ENCODE measurements at places on chromosomes 12 and 14.

- DNase-seq: no peak
Measured at GRCh38 chr14:60645126-60645741, 4.0 kb downstream of the SIX1 start.

DNA sequence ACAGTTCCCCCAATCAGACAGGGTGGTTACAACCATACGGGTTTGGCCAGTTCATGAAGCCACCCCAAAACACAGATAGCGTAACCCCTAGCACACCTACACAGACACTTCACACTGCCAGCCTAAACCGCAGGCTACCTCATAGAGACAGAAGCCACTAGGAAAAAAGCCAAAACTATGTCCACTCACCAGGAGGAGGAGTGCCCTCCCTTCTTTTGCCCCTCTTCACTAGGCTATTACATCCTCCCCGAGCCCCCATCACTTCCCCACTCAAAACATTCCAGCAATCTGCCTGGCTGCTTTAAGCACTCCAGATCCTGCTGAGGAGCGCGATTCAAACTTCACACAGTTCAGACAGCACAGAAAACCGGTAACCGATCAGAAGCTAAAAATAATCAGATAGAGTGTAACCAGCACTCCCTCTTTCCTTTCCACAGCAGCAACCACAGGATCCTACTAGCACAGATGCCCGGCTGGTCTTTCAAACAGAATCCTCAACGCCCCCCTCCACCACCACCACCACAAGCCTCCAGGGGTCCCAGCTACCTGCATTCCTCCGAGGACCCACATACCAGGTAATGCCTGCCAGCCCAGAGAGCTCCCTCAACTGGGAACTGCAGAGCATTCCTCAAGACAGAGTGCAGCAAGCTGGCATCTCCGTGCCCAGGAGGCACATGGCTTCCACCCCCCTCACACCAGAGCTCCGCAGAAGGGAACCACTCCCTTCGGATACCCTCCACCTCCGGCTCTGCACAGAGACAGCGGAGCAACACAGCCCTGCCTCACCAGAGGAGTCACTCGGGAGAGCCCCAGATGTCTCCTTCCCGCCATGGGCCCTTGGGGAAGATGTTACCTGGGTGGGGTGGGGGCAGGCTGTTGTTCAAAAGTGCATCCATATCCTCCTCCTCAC is 1.5 kb downstream of the CHD4 start:
- no peak for DNase-seq

- DNase-seq: peak; percentile 16
Measured at GRCh38 chr12:107844312-107844921, 69.9 kb downstream of the ASCL4 start.

GRCh38 chr12:79057540-79057939 is 193.0 kb downstream of the SYT1 start:
- DNase-seq: no peak

GRCh38 chr14:103443111-103443510 is 57.9 kb downstream of the MARK3 start:
- DNase-seq: no peak

DNA sequence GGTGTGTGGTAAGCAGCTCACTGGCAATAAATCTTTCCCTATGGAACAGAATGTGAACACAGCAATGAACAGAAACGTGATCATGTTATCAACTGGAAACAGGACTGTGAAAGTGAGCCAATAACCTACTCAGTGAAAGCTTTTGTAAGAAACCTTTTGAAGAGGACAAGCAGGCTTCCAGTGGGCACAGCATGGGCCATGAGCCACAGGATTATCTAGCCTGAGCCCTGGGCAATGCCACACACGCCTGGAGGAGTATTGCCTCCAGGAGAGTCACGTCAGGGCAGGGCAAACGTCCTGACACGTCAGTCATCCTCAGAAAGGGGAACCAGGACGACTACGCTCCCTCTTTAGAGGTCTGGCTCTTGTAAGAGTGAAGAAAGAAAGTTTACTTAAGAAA is 32.3 kb downstream of the NRDE2 start:
- DNase-seq: no peak

GRCh38 chr12:116043659-116044535 is 233.6 kb downstream of the MED13L start:
- DNase-seq: no peak

DNA sequence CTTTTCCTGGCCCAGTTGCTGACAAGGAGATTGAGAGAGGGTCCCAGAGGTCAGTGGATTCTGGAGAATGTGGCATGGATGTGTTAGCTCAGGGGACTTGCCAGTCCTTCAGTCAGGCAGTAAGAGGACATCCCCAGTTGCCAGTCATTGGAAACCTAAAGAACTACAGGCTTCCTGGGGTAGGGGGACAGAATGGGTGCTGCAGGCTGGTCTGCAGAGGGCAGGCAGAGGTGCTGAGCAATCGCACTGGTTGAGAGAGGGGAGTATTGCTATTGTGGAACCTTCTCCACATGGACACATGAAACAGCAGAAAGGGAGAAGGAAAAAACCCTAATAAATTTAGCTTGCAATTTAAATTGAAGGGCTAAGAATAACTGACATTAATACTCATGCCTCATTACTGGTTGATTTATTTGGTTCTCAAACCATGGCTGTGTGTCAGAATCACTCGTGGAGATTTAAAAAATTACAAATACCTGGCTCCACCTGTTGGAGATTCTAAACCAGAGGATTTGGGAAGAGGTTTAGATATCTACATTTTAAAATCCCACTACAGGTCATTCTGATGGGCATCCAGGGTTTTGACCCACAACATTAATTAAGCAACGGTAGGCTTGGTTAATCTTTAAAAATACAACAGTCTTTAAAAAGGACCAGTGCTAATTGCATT is 71.2 kb upstream of the SLC38A2 start:
- DNase-seq: no peak

DNA sequence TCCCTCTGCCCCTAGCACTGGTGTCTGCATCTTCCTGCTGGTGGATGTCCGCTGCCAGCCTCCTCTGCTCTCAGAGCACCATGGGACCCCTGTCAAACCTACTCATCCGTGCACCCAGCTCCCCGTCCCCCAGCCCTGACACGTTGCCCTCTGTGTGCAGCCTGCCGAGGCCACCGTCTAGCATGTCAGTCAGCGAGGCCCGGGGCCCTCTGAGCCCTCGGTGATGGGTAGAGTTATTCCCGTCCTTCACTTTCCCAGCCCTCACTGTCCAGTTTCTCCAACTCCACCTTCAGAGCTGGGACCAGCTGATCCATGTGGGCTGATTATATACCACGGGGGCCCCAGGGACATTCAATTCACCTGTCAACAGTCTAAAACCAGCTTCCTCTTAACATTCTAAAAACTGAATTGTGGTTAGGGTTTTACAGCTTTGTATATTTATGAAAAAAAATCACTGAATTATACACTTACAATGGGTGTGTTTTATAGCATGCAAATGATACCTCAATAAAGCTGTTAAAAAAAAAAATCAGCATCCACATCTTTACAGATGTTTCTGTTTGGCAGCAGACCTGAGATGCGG is 61.3 kb downstream of the CCDC88C start:
- no peak for DNase-seq

- no peak for DNase-seq
Measured at GRCh38 chr12:124631681-124632256, 64.4 kb upstream of the NCOR2 start.

- DNase-seq: no peak
Measured at GRCh38 chr12:64670019-64670418, 59.7 kb downstream of the RASSF3 start.

DNA sequence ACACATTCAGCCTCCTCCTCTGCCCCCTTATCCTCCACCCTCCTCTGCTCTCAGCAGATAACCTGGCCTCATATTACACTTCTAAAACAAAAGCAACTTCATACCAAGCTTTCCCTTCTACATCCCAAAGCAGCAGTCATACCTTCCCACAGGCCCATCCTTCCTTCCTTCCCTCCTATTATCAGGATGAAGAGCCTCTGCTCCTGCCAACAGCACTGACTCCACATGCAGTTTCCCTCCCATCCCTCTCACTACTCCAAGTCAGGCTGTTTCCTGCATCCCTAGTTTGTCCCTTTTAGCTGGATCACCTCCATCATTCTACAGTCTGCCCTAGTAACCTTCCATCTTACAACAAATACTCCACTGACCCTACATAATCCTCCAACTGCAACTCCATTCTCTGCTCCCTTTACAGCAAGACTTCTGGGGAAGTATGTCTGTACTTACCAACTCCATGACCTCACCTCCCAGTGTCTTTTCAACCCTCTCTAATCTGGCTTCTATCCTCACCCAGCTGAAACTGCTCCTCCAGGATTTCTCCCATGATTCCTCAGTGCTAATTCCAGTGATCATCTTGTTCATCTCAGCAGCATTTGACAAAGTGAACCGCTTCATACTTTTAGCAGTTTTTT is 4.9 kb upstream of the YEATS4 start:
- DNase-seq: no peak

DNA sequence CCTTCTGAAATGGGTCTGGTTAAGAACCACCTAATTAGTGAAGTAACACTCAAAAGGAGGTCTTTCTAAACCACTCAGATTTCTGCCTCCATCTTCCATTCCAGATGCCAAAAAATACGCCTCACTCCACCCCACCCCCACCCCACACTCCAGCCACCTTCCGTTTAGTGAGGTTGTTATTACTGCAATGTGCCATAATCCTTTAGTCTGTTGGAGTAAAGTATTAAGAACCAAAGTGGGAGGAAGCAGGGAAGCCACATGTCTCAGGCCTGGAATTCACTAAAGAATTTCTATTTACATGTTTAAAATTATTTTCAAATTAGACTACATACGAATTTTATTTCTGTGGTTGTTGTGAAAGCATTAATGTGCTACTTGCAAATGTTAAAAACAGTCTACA is 7.4 kb downstream of the KIF21A start:
- DNase-seq: no peak

- no peak for DNase-seq
Measured at GRCh38 chr12:113244047-113244460, 22.8 kb downstream of the TPCN1 start.

- no peak for DNase-seq
Measured at GRCh38 chr14:104296388-104297312, 158.3 kb downstream of the KIF26A start.

DNA sequence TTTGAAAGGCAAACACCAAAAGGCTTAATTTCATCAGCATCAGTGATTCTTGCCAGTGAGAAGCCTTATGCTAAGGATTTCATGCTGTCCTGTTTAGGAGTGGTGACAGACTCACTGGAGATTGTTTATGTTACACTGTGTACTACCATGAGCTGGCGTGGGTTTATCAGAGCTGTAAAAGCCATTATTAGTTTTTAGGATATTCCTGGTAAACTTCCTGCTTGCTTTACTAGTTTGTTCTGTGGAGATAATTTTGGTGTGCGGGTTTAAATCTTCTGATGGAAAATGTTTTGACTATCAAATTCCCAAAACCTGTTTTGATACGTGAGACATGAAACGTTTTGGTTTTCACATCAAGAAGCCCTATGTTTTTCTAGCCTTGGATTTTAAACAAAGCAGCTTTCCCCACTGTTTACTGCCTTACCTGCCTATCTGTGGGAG is 15.2 kb downstream of the PPFIBP1 start:
- no peak for DNase-seq

GRCh38 chr14:87745507-87746118 is 247.4 kb downstream of the GALC start:
- peak; percentile 25 for DNase-seq

GRCh38 chr14:101090976-101091375 is 187.5 kb upstream of the RTL1 start:
- DNase-seq: no peak

DNA sequence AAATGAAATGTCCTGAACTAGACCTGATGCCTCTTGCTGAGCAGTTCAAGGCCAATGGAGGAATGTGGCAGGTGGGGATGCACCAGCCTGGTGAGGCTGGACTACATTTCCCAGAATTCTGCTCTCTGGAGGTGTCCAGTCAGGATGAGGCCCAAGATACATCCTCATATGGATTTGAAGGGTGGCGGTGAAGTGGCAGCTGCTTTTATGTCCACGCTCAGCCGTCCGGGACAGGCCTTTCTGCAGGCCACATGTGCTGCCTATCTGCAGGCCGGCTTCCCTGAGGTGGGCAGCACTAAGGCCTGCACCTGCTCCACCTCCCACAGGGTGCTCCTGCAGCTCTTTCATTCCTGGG is 230.2 kb downstream of the BCL11B start:
- no peak for DNase-seq

- DNase-seq: no peak
Measured at GRCh38 chr12:27244689-27245488, 803 bp downstream of the STK38L start.

- no peak for DNase-seq
Measured at GRCh38 chr12:79587368-79587767, 103.4 kb downstream of the PAWR start.

DNA sequence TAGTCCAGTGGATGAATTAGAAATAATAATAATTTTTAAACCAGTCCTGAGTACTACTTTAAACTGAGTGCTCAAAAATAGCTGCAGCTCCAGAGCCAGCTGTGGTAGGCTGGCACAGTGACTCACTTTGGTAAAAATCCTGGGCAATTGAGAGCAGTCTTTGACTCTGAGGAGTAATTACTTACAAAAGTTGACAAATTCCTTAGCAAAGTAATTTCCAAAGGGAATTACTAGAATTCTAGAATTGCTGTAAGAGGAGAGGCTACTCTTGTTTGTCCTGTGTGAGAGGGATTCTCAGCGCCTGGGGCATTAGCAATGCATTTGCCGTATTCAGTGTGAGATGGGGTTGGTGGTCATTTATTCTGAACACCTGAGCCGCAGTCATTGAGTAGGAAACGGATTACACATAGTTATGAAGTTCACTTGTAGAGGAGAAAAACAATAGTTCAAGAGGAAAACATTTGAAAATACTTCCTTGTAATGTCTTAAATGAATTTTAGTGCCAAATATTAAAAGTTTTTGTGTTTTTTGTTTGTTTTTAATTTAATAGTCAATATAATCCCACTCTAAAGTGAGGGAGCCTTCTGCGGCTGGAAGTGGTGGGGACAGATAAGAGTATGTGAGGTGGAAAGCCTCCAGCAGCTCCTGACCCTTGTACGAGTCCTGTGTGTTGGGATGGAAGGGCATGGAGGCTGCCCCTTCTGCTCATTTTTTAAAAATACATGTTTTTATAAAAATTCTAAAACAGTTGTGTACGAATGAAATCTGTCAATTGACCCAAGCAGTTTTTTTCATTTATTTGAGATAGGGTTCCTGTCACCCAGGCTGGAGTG is 41.9 kb downstream of the EID3 start:
- DNase-seq: no peak

DNA sequence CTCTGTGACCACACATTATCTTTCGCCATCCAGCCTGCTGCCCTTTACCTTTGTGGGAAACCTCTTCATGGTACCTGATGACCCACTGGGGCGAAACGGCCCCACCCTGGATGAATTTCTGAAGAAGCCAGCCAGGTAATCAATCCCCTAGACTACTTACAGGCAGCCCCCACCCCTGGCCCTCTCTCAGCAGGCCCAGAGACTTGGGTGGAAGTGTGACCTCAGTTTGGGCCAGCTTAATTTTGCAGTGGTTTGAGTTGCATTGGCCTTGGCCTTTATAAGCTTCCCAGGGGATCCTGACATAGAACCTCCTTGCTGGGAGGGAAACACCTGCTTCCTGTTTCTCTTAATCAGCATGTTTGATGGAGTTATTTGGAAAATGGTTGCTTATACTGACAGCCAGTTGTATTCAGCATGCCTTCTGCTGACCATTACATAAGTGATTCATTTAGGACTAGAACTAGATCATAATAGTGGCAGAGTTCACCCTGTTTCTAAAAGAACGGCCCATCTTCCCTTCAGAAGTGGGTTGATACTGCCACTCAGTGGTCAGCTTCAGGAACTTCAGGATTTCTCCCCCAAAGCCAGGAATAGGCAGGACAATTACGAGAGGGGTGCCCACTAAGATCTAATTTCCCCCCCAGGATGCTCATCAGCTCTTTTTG is 6.1 kb downstream of the SDR39U1 start:
- DNase-seq: peak; percentile 38
